ENCODE measurements at places on chromosomes 11 and 22.
A peak's percentile ranks its signal among the peaks of the same experiment; 100 is the strongest.

DNA sequence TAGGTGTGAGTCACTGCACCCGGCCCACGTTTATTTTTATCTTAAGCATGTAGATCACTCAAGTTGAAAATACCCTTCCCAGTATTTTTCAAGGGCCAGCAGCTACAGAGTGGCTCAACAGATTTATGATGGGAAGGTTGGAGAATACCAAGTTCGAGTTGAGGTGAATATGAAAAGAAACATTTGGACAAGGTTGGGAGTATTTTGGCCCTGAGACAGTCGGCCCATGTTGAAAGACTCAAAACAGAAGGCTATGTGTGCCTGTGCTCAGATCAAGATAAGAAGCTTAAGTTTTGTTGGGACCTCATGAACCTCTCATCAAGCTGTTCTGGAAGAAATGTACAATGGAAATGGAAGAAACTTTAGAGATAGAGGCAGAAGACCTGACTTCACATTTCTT, 199.1 kb downstream of the DBX1 start:
- no peak for DNase-seq

GRCh38 chr22:46656856-46657654, 36.9 kb downstream of the GRAMD4 start:
- no peak for DNase-seq

GRCh38 chr11:47860536-47860935, 12.4 kb upstream of the NUP160 start:
- DNase-seq = no peak

DNA sequence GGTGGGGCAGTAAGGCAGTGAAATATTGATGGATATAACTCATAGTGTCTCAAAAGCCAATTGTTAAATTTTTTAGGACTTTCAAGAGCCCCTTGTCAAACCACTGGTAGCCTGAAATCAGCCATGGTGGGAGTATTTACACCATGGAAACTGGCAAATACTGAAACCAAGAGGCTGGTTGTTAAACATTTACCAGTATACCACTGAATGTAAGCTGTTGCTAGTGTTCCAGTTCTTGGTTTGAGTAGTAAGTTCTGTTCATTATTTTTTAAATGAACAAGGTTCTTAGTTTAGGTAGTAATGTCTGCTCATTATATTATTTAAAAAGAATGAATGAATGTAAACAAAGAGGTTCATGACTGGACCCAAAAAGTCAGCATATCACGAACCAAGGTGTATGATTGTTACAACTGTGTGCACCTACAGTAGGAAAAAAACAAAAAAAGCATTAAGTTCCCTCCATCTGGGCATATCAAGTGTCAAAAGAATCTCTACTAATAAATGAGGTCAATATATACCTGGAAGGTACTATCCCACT, 4.5 kb upstream of the EIF3F start:
- DNase-seq = no peak

- no peak for DNase-seq
Measured at GRCh38 chr11:37390576-37391083, 792.6 kb upstream of the RAG2 start.

DNA sequence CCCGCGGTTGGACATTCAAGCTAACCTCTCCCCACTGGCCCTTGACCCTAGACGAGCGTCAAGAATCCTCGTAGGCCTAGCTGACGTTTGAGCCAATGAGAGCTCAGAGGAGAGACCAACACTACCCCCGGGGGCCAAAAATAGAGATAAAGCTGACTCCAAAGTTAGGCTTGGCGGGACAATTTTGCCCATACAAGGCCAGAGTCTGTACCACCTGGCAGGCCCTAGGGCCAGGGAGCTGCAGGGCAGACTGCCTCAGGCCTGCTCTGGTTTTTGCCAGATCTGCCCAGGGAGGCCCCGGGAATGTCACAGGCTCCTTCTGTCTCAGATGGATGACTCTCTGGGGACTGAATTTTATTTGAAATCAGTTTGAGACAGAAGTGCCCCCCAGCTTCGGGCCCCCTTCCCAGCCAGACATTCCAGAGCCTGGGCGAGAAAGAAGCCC, 40.8 kb upstream of the ACCSL start:
- no peak for DNase-seq

GRCh38 chr11:62242021-62242420, at the start of gene SCGB1D2:
Gene SCGB1D2 (plus strand): TSS chr11:62242239. CDS start chr11:62242308, 69 bp downstream.
- DNase-seq = no peak

- DNase-seq = peak; percentile 58
Measured at GRCh38 chr22:45584121-45584570, 81.5 kb downstream of the FBLN1 start.

DNA sequence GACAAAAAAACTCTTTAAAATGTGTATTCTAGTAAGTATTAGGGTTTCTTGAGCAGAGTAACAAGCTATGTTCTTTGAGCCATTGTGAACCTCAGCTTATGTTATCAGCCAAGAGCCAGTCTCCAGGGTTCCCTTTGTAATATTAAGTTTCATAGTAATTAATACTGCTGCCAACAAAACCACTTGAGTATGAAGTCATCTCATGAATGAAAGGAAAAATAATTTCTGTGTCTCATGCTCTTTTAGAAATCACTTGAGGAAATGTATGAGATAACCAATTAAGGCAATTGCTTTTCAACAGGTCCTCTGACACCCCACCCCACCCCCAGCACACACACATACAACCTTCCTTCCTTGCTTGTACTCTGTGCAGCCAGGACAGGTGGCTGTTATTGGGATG, 59.9 kb downstream of the BBOX1 start:
- DNase-seq = no peak

DNA sequence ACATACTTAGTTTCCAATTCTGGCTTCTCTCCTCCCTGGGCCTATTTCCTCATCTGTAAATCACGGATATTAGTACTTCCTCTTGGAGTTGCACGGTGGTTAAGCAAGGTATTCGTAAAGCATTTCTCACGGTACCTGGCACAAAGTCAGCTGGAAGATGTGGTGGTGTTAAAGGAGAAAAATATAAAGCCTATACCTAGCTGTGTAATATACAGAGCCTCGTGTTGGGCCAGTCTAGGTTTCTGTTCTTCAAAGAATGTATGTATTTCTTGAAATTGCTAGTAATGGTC, 47.2 kb downstream of the DBX1 start:
- no peak for DNase-seq

DNA sequence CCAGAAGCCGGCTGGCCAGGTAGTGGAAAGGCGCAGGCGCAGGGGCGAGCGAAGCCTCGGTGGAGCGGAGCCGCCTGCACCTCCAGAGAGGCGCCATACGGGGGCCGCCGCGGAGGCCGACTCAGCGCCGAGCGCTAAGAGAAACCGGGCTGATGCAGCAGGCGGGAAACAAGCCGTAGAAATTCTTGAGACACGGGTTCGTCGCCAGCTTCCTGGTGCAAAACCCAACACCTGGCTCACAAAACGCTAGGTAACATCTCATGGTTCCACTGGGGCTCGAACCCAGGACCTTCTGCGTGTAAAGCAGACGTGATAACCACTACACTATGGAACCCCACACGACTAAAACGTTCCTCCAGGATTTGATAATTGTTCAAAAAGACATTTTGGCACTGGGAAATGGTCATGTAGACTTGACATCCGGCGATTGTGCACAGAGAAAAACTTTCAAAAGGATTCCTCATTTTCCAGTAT, 39.1 kb downstream of the OR4D9 start:
- peak; percentile 78 for DNase-seq

GRCh38 chr11:116791002-116791812, 472 bp downstream of the APOA5 start:
- peak; percentile 75 for DNase-seq

DNA sequence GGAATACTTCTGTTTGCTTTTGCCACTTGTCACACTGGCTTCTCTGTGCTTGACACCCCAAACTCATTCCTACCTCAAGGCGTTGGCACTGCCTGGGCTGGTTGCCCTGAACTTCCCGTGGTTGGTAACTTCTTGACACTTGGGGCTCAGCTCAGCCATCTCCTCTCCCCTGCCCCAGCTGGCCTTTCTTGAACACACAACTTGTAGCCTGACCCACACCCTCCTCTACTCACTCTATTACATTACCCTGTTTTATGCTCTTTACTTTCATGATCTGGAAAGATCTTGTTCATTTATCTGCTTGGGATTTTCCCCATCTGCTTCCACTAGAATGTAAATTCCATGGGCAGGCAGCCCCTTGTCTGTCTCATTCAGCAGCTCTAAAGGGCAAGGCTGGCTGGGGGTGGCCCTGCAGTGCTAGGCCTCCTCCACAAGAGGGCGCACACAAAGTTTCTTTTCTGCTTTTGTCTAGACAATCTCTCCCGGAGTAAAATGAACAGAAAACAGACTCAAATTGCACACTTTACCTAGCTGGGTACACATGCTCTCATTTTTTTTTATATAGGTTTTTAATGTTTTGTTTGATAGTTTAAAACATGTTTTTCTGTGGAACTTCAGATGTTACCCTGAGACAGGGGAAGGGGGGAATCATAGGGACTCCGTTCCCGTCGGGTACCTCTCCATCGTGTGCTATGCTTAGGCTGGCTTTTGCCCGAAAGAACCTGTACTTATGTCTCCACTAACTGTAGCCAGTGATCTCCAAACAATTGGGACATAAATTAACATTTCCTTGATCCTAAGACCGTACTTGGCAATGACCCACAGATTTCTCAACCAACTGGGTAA, 16.4 kb upstream of the MRGPRX2 start:
- peak; percentile 62 for DNase-seq

- DNase-seq = no peak
Measured at GRCh38 chr22:20159076-20159475, 8.2 kb upstream of the CCDC188 start.

GRCh38 chr11:16226245-16226644, 130.1 kb downstream of the SOX6 start:
- DNase-seq = no peak

DNA sequence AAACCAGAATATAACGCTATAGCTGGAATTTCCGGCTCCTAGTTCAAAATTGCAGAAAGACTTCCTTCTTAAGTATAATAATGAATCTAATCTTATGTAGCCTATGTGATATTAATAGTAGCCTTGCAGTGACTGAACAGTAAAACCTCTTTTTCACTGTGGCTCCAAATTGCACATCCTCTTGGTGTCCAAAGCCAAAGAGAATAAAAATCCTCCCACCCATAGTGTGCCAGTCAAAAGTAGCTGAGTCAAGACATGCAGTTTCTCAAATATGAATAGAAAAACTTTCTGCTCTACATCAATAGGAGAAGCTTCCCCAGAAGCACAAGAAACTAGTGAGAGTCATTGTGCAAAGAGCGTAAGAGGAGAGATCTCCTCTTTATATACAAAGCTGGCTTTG, 76.0 kb upstream of the PICALM start:
- peak; percentile 75 for DNase-seq

GRCh38 chr22:48803171-48803947, 1024.3 kb downstream of the BRD1 start:
- DNase-seq = no peak

- no peak for DNase-seq
Measured at GRCh38 chr11:1300569-1301187, 8.8 kb downstream of the TOLLIP start.

Measured in suppressor macrophage (primary cell).